ENCODE measurements at places on chromosomes 2 and 18.

GRCh38 chr2:144208924-144209323, 311.0 kb downstream of the ZEB2 start:
- no peak for DNase-seq

DNA sequence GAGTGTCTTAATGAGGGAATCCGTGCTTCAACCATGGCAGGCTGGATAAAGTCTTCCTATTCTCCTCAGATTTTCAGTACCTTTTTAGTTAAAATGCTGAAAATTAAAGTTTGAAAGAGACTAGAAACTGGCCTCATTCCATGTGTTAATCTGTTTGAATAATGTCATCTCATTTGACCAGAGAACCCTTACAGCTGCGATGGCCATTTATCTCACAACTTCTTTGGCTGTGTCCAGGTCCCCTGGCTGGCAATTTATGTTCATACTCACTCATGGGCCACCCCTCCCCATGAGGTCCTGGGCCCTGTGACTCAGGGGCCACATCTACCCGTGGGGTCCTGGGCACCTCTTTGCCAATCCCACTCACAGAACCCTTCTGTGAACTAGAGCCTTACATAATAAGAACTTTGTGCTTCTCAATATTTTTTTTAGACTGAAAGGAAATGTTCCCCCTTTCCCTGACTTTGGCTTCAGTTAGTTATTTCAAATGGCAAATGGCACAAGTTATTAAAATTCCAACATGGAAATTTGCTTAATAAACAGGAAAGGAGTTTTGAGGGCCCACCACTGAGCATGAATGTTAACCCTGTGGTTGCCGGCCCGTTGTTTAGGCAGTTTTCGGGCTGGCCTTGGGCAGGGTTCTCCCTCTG, 134.6 kb downstream of the UXS1 start:
- DNase-seq = no peak

- DNase-seq = no peak
These were observed 69.7 kb downstream of the RPRM start for GRCh38 chr2:153408710-153409385.

- no peak for DNase-seq
These were observed 43.5 kb downstream of the CRIM1 start for GRCh38 chr2:36399050-36399449.

- no peak for DNase-seq
These were observed 1.7 kb upstream of the FZD5 start for GRCh38 chr2:207771421-207771820.

GRCh38 chr2:206462240-206462854, 19.0 kb downstream of the ADAM23 start:
- no peak for DNase-seq

- DNase-seq = no peak
These were observed 17.6 kb downstream of the CDC42EP3 start for GRCh38 chr2:37653805-37654378.

DNA sequence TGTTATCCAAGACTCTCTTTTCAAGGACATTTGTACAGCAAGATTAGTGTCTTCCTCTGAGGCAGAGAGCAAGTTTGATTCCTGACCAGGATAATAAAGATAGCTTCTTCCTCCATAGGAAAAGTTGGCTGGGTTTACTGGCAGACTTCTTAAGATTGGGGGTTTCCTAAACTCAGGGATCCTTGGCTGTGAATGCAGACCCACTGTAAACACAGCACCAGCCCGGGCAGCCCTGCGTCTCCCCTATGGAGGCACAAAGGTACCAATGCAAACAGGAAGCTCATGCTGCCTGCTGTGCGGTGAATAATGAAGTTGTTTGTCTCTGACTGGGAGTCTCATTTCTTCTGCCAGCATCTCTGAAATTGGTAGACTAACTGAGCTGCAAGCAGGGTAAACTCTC, 96.2 kb upstream of the ARHGAP28 start:
- DNase-seq = no peak

DNA sequence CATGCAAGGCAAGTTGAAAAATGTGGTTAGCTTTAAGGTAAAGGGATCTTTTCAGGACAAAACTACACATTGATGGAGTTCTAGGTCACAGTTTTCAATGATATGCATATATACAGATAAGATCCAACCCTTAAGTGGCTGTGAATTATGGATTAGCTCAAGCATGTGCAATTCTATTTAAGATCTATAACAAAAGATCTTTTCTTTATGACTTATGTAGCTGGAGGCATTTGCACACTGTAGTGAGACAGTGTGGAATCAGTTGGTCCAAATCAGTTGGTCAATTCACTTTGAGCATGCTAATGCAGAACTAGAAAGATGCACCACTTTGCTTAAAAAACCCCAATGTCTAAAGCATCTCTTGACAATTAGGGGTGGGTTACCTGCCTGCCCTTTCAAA, 417.1 kb upstream of the ZEB2 start:
- DNase-seq = no peak

- DNase-seq = no peak
These were observed 73.1 kb downstream of the TGOLN2 start for GRCh38 chr2:85254540-85255300.

- DNase-seq = no peak
These were observed 27.2 kb downstream of the UBXN4 start for GRCh38 chr2:135768863-135769262.

- no peak for DNase-seq
These were observed 44.2 kb upstream of the AQP4 start for GRCh38 chr18:26909599-26910290.

DNA sequence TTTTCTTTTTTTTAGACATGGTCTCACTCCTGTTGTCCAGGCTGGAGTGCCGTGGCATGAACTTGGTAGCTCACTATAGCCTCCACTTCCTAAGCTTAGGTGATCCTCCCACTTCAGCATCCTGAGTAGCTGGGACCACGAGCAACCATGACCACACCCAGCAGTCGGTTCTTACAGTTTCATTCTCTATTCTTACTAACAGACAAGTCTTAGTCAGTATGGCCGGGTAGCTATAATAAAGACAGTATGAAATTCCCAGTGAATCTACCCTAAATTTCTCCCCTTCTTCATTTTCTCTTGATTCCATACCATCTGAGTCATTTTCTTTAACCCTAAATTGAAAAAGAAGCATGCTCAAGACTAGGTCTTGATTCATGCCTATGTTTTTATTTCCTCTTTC, 775.3 kb upstream of the NRXN1 start:
- DNase-seq = no peak

GRCh38 chr2:137980459-137980858, 16.2 kb downstream of the HNMT start:
- no peak for DNase-seq

- DNase-seq = no peak
These were observed 75.9 kb downstream of the INHBB start for GRCh38 chr2:120421830-120422175.

GRCh38 chr2:26720322-26721114, 28.0 kb downstream of the KCNK3 start:
- no peak for DNase-seq

- DNase-seq = no peak
These were observed 26.9 kb downstream of the MRO start for GRCh38 chr18:50792885-50793284.

GRCh38 chr2:241975593-241976284, 106.2 kb downstream of the RTP5 start:
- DNase-seq = no peak

DNA sequence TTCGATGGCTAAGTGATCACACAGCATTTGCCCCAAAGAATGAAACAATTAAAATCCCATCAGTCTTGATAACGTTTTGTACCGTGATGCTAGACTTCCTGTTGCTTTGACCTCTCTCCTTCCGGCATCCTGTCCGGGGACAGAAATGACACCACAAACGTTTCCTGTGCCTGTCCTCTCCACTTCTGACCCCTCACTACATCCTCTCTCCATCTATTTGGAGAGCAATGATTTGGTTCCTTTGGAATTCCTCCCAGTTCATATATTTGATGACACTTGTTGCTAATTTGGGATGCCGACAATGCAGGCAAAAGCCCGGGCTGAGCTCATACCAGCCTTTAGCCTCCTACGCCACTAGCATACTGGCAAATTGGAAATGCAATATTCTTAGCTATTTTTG, 151.2 kb upstream of the CCDC68 start:
- DNase-seq = no peak

DNA sequence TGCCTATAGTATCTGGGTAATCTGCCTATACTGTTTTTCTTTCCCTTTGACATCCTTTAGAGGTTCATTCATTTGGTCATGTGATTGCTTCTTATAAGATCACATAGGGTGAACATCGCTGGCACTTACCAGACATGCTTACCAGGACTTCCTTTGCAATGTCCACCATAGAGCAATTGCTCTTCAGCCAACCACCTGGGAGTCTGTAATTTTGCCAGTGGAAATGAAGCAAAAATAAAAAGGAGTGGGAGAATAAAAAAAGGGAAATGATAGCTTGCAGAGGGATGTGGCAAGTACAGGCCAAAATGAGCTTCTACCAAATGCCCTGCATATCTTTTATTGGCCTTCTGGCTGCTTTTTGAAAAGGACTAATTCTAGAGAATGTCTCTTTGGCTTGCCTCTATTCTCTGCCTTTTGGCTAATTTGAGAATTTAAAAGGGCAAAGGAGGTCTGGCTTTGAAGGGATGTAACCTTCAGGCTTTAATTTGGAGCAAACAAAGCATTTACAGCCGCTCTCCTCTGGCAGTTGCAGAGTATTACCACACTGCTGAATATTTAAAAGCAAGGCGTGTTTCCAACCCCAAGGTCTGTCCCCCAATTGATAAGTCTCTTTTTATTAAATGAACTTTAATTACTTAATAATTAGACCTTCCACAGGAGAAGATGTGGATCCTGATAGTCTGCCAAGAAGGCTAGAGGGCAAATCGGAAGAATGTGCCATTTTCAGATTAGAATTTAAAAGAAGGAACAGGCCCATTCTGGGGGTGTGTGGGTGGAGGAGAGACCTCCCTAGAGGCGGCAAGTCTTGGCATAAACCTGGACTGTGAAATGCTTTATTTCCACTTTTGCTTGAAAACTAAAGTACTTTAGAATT, 557.9 kb downstream of the DCC start:
- no peak for DNase-seq

GRCh38 chr18:12007063-12007462, 25.8 kb downstream of the IMPA2 start:
- no peak for DNase-seq

- DNase-seq = no peak
These were observed 196.7 kb upstream of the SIX2 start for GRCh38 chr2:45205985-45206384.

- peak; percentile 29 for DNase-seq
These were observed 175.5 kb downstream of the AGAP1 start for GRCh38 chr2:235669269-235669831.

GRCh38 chr2:209391776-209392401, 32.0 kb upstream of the MAP2 start:
- DNase-seq = no peak

GRCh38 chr2:82875858-82876257, 1583.2 kb downstream of the SUCLG1 start:
- no peak for DNase-seq

DNA sequence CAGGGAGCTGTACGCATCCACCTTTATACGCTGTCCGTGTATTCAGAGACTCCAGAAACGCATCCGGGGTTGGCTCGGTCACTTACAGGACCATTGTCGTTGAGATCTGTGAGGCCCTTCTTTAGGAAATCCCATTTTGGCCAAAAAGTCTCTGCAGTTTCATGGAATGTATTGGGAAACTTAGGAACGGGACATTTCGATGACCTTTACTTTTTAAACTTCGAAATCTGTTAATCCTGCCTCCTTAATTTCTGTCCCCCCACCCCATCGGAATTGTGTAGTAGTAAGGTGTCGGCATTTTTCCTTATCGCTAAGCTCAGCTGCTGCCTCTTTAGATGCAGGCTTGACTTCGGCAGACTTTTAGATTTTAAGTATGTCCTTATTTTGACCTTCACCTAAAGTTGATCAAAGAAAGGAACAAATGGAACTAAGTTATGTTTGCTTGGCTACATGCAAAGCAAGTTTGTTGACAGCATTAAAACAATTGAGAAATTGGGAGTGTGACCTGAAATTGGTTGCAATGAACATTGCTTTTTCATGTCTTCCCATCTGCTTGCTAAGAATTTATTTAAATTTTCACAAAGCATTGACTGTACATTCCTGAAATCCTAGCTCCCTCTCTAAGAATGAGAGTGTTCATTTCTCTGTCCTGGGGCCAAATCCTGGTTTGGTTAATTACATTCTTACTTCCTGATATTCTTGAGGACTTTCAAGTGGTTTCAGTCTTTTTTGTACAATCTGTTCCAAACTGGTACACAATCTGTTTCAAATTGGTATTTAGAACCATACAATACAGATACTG, 884 bp upstream of the RAPH1 start:
- DNase-seq = no peak

- DNase-seq = no peak
These were observed 12.8 kb upstream of the NPPC start for GRCh38 chr2:231939022-231939421.

- no peak for DNase-seq
These were observed 113.1 kb downstream of the SMAD7 start for GRCh38 chr18:48837676-48838075.

DNA sequence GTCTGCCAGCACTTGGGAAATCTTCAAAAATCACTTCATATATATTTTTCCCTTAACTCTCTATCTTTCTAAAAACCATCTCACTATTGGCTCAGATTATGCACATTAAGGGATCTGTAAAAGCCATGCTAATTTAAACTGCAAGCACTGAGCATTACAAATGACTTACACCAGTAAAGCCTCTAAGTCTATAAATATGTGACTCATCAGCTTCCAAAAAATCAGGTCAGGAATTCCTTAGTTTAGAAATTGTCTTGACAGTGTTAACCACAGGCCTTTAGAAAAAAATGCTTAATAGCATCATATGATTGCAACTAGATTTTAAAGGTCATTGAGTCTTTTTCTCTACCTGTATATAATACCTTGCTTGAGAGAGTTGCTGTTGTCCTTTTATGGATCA, 1113.6 kb upstream of the PIK3C3 start:
- DNase-seq = no peak

- DNase-seq = no peak
These were observed 306.0 kb downstream of the LRP1B start for GRCh38 chr2:141824790-141825189.

DNA sequence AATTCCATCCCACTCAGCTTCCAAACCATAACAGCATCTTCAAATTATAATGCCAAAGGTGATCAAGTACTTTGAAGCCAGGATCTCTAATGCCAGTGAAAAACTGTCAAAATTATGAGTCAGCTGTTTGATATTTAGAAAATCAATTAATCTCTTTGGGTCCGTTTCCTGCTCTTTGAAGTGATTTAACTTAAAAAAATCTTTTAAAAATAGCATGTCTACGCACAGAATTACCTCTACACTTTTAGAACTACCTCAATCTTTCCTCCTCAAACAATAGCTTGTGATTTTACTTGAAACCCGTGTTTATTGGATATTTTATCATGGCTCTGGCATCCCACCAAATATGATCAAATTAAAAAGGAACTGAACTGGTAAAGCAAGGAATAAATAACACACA, 31.3 kb upstream of the TANK start:
- no peak for DNase-seq

DNA sequence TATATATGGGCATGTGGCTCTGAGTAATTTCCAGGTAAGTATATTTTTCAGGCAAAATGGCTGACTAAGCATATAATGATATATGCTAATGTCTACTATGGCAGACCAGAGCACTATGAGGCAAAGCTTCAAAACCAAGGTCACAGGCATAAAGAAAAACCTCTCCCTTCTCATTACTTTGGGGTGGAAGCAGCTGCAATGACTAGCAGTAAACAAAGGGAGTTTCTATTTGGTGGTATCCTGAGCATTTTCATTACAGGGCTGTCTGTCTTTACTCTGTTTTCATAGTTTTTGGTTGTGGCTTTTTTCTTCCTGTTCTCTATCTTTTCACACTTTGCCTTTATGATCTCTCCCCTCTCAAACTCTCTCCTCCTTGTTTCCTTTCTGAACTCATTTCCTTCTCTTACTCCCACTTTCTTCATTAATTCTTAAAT, 15.6 kb downstream of the PDE6D start:
- DNase-seq = no peak

GRCh38 chr2:10035633-10036032, 7.7 kb upstream of the KLF11 start:
- no peak for DNase-seq
